Fibroblast of skin of scalp (primary cell): ENCODE measurements at places on chromosomes 16 and 17.
A peak's percentile ranks its signal among the peaks of the same experiment; 100 is the strongest.

GRCh38 chr17:78266231-78266631 lies 34.8 kb downstream of the TMEM235 start:
- no peak for DNase-seq

GRCh38 chr16:56709443-56710040 lies 20.4 kb upstream of the NUP93 start:
- DNase-seq = no peak

DNA sequence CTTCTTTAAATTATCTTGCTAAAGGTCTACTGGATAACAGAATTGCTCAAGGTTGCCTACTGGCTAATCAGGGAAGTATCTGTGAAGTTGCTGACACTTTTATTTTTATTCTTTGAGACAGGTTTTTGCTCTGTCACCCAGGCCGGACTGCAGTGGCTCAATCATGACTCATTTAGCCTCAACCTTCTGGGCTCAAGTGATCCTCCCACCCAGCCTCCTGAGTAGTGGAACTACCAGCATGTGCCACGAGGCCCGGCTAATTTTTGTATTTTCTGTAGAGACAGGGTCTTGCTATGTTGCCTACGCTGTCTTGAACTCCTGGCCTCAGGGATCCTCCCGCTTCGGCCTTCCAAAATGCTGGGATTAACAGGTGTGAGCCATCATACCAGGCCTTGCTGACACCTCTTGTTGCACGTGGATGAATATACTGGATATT lies 43.1 kb downstream of the GLG1 start:
- DNase-seq = no peak

DNA sequence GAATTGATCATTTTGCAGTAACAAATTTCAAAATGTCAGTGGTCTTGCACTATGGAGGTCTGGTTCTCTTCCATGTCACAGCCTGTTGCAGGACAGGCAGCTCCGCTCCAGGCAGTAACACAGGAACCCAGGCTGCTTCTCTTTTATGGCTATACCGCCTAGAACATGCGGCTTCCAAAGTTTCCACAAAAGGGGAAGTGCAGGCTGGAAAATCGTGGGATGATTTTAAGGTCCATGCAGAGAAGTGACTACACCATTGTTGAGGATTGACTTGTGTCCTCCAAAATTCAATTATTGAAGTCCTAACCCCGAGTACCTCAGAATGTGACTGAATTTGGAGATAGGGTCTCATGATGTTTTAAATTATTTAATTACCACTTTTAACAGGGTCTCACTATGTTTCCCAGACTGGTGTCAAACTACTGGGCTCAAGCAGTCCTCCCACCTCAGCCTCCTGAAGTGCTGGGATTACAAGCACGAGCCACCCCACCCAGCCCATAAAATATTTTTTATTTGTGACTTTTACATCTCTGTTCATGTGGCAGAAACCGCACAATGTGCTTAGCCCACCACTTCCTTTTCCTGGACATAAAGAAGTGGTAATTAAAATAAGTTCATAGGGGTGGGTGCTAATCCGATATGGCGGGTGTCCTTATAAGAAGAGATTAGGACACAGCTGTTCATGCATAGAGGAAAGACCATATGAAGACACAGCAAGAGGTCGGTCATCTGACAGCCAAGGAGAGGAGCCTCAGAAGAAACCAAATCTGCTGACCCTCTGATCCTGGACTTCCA lies 279.2 kb upstream of the RPL38 start:
- DNase-seq = no peak

DNA sequence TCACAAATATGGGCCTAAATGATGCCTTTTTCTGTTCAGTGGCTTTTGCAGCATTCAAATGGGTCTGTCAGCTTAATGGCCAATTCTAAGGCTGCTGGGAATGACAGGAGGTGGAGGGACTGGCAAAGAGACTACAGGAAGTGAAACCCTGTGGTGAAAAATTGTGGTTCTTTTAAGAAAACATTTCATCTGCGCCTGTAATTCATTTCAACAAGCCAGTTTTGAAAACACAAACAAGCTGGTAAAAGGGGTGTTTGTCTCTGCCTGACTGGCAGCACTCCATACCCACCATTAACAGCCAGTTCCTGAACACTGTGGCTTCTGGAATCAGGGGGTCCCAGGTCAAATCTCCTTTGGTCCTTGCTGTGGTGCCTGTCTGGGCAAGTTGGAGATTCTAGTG lies 3.6 kb upstream of the KDM8 start:
- peak; percentile 64 for DNase-seq
